GF-D8 (cell line): ENCODE measurements at places on chromosomes 11 and 22.

GRCh38 chr22:20249797-20250354, 18.2 kb downstream of the RTN4R start:
- DNase-seq = no peak

DNA sequence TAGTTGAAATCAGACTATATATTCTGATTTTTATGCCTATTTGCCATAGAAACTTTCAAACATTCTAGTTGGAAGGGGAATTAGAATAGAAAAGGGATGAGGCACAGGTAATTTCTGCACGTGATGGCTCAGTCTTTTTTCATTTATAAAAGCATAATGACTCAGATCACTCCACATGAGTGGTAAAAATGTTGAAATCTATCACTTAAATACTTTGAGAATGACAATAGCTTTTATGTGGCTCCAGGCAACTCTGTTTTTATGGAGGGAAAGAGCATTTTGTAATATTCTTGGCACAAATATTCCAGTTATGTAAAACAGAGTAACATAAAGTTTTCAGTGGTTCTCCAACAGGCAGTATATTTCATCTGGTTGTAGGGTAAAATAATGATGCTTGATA, 5.9 kb upstream of the MMP3 start:
- no peak for DNase-seq

GRCh38 chr22:49705216-49705971, 122.3 kb downstream of the BRD1 start:
- no peak for DNase-seq

DNA sequence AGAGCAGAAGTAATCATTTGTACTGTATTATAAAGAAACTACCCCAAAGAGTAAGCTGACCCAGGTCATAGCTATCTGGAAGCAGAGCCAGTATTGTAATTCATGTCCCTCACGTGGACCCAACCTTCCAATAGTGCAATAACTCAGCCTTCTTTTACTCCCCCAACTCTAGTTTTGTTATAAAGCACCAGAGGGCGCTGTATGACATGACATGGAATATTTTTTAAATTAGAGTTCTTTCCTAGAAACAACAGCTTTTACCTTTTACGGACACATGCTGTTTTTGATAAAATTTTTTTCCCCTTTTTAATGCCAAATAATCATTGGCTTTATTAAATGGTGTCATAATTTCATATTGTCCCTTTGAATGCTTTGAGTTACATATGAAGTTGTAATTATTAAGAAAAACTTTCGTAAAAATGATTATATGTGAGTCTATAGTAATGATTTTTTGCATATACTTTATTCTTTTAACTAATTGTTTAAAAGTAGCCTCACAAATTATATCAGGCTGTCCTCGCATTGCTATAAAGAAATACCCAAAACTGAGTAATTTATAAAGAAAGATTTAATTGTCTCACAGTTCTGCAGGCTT, 76.9 kb downstream of the DKK3 start:
- no peak for DNase-seq

GRCh38 chr11:80054582-80055165, 613.8 kb upstream of the TENM4 start:
- no peak for DNase-seq

- DNase-seq = peak; percentile 9
Measured at GRCh38 chr11:22807855-22808570, 21.6 kb downstream of the SVIP start.

DNA sequence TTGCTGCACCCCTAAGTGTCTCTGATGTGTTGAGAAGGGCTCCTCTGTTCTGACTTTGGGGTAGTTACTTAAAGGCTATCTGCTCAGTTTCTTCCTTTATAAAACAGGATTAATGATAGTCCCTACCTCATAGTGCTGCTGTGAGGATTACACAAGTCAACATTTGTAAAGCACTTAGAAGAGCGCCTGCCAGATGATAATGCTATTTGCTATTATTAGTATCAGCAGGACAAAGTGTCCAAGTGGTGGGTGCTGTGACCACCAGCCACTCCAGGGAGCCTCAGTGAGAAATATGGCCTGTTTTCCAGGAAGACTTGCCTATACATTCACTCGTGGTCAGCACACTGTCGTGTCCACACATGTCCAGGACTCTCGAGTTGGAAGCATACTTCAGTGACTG, 16.2 kb downstream of the POU2F3 start:
- no peak for DNase-seq

GRCh38 chr22:39223091-39223710, 21.6 kb downstream of the PDGFB start:
- DNase-seq = no peak

GRCh38 chr11:762421-763072, 14.7 kb downstream of the GATD1 start:
- DNase-seq = no peak

DNA sequence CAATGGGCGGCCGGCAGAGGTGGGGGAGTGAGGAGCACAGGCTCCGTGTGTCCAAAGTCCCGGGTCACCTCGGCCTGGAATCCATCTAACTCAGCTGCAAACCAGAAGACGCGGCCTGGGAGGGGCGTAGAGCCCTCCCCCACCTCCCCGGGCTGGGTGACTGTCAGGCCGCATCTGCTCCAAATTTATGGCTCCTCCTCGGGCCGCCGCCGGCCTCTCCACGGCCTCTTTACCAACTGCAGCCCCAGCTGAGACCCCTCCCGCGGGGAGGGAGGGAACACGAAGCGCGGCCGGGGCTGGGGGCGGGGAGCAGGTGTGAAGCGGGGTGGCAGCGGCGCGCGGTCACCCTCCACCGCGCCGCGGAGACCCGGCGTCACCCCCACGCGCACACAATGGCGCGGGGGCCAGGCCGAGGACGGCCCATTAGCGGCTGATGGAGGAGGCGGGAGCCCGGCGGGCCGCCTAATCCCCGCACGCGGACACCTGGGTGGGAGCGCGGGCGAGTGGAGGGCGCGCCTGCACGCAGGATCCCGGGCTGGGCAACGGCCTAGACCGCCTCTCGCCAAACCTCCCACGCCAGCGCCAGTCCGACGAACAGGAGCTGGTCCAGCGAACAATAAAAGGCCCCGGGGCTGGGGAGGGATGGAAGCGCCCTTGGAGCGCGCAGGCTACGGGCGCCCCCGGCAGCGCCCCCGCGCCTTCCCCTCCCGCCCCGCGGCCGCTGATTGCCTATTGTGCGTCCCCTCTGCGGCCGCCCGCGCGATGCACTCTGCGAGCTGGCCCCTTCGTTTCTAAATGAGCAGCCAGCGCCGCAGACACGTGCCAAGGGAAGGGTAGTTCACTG, 25.9 kb upstream of the ROBO3 start:
- DNase-seq = no peak

- DNase-seq = no peak
Measured at GRCh38 chr11:72829178-72829577, 15.0 kb downstream of the ATG16L2 start.

GRCh38 chr11:83194281-83195142, 1.0 kb downstream of the ANKRD42 start:
- DNase-seq = peak; percentile 79

- DNase-seq = peak; percentile 77
Measured at GRCh38 chr22:30609260-30610185, 2.5 kb downstream of the TCN2 start.

DNA sequence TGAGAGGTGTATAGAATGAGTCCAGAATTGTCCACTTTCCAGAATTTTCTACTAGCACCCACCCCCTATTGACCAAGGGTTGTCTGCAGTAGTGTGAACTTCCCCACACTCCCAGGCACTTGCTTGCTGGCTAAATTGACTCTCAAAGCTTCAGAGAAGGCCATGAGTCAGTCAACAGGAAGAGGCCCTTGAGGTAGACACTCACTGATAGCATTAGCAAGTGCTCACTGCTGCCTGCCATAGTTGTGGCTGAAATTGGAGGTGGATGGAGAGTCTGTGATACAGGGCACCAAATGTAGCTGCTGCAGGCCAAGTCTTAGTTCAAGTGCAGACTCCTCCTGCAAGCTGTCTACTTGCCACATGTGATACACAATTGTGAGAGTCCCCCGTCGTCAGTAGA, 156.8 kb downstream of the SPON1 start:
- no peak for DNase-seq

GRCh38 chr11:131163613-131164012, 206.8 kb upstream of the NTM start:
- no peak for DNase-seq

GRCh38 chr22:22318723-22319465, 74.3 kb downstream of the VPREB1 start:
- no peak for DNase-seq

GRCh38 chr11:78339483-78339882, 78.1 kb downstream of the GAB2 start:
- no peak for DNase-seq

DNA sequence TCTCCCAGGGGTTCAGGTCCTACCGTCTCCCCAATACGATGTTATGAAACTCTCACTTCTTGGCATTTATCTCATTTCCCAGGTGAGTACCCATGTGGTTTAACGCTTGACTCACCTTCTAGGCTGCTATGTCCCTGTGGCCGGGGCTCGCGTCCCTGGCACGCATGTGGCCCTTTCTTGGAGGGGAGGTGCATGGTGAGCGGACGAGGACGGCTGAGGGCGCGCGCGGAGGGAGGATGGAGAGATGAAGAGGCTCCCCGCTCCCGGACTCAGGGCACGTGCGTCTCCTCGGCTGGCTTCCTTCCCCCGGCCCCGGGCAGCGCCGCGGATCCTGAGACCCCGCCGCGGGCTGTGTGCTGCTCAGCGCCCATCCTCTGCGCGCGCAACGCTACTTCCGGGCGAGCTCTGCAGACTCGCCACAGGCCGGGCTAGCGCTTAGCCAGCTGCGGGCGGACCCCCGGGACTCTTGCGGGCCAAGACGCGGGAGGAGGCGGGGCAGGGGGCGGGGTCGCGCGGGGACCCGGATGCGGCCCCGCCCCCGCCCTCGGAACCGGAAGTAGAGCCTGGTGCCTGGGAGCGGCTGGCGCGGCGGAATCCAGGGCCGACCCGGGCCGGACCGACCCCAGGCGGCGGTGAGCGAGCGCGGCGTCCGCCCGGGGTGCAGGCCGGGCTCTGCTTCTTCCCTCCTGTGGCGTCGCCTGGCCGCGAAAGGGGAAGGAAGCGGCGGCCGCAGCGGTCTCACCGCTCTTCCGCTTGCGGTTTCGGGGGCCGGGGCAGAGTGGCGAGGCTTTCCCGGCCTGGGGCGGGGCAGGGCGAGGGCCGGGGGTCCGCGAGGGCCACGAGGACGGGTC, at the start of gene CTTN:
CTTN (plus strand) TSS at position 547 of the 851 bp plus-strand sequence. CDS start 8,769 bp downstream, outside the sequence.
- peak; percentile 74 for DNase-seq
